ENCODE measurements at places on chromosomes 5 and 9.
A peak's percentile ranks its signal among the peaks of the same experiment; 100 is the strongest.

GRCh38 chr9:115629879-115630840 lies 512.2 kb upstream of the TNC start:
- DNase-seq: no peak

GRCh38 chr9:82456642-82457041 lies 468.1 kb downstream of the SPATA31D1 start:
- DNase-seq: no peak

GRCh38 chr5:162496100-162496808 lies 428.7 kb downstream of the GABRG2 start:
- no peak for DNase-seq

DNA sequence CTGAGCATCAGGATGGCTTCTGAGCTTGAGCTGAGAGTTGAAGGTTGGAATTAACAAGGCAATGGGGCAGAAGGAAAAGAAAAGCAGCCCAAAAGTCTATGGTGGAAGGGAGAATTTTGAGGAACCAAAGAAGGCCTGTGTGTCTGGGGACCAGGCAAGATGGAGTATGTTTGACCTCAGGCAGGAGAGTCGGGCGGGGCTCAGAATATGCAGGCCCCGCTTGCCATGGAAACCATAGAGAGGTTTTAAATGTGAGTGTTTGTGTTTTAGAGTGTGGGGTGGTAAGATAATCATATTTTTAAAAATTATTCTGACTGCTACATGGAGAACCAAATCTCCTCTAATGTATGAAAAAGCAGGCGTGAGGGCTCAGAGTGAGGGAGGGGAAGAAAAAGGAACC lies 174.0 kb upstream of the PPP2R2B start:
- no peak for DNase-seq

DNA sequence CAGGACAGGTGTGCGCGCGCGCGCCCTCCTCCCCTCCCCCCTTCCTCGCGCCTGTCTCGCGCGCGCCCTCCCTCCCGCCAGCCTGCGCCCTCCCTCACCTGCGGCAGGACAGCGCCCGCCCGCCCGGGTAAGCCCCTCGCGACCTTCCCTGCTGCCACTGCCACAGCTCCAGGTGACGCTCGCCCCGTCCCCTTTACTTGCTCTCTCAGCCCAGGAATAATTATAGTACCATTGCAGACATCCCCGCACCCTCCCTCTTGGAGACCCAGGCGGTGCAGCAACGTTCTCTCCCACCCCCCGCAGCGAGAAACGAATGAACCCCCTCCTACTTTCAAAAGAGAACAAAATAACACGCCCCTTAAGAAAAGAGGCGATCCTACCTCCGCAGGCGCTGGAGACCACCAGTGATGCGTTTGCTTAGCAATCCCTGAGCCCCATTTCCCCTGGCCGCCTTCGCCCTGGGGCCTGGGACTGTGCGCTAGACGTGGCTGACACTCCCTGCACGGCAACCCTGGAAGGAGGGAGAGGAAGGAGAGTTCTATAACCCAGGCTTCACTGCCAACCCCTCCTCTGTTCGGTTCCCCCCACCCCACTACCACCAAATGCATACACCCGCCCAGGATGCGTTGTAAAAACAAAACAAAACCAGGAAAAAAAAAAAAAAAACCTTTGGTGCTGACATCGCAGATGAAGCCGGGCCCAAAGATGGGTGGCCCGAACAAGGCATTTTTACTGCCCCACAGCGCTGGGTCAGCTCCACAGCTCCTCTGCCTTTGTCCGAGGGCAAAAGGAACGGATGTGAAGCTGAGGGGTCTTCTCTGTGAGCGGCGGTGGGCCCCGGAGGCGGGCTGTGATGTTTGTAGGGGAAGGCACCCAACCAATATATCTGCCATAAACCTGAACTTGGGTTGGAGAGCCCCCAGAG lies 5.6 kb upstream of the PURA start:
- peak; percentile 31 for DNase-seq

Measured in nephron progenitor cell (in vitro differentiated cells).